ENCODE measurements at places on chromosomes 4 and X.

- no peak for DNase-seq
Measured at GRCh38 chrX:10612215-10612614, 8.2 kb downstream of the MID1 start.

- DNase-seq: no peak
Measured at GRCh38 chr4:119314356-119314755, 7.6 kb downstream of the FABP2 start.

DNA sequence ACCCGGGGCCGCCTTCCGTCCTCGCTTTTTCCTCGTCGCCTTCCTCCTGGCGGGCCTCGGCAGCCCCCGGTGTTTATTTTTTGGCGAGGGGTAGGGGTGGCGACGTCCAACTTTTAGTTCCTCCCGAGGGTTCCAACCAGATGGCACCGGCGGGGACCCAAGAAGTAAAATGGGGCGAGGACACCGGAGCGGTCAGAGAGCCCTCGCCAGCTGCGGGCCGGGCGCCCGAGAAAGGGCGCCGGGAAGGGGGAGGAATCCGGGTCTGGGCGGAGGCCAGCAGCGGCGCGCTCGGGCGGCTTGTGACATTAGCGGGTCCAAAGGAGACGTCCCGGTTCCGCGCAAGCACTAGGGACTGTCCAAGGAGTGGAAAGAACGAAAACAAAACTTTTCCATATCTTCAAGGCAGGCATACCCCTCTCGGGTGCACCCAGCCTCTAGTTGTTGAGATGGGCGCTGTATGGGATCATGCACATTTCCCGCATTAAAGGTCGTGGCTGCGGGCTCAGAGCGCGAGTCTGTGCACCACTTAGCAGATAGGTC lies 691 bp upstream of the USP46 start:
- DNase-seq: no peak

GRCh38 chrX:68914479-68914946 lies 85.7 kb downstream of the EFNB1 start:
- DNase-seq: no peak

GRCh38 chr4:107497054-107497453 lies 223.0 kb downstream of the PAPSS1 start:
- DNase-seq: no peak

DNA sequence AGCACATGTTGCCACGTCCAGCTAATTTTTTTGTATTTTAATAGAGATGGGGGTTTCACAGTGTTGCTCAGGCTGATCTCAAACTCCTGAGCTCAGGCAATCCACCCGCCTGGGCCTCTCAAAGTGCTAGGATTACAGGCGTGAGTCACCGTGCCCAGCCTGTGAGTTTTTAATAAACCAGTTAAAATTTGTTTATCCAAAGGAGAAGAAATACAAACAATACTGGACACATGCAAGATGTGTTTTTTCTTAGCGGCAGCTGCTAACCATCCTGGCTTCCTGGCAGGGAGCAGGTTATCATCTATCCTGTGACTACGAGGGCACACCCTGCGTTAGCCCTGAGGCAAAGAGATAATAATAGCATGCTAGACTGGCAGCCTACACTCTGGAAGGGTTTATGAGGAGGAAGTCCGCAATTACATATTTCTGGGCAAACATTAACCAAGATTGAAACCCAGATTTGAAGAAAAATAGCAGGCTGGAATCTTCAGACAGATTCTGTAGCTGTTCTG lies 191.4 kb downstream of the SPRY1 start:
- no peak for DNase-seq

GRCh38 chr4:81454499-81454898 lies 17.2 kb downstream of the RASGEF1B start:
- DNase-seq: no peak

- DNase-seq: no peak
Measured at GRCh38 chr4:153766758-153767157, 6.9 kb upstream of the RNF175 start.

GRCh38 chr4:183438458-183439113 lies 5.8 kb upstream of the CDKN2AIP start:
- no peak for DNase-seq

DNA sequence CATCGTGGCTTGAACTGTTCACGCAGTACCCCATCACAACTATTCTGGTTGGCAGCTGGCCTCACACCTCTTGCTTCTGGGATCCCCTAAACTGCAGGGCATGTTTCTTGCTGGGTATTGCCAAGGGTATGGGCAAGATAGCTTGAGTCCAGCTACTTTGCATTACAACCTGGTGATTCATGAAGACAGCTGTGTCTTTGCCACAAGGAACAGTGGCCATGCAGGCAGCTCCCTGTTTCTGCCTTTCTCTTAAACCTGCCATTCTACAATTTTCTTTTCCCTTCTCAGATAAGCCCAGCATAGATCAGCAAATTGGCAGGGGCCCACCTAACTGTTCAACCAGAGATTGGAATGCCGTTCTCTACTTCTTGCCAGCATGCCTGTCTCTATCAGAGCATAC lies 42.8 kb downstream of the TENM3 start:
- DNase-seq: no peak

DNA sequence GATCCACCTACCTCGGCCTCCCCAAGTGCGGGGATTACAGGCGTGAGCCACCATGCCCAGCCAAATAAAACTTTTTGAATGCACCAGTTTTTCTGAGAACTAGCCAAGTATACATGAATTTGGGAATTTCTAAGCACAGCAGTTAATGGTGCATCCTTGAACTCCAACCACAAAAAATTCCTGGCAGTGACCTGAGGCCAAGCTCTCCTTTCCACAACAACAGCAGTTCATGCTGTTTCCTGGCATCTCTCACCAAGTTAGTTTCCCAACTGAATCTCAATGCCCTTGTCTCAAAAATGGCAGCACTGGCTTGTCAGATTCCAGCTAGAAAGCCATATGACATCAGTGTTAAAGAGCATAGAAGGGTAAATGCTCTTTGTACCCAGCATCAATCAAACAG lies 15.9 kb upstream of the XKRX start:
- no peak for DNase-seq

DNA sequence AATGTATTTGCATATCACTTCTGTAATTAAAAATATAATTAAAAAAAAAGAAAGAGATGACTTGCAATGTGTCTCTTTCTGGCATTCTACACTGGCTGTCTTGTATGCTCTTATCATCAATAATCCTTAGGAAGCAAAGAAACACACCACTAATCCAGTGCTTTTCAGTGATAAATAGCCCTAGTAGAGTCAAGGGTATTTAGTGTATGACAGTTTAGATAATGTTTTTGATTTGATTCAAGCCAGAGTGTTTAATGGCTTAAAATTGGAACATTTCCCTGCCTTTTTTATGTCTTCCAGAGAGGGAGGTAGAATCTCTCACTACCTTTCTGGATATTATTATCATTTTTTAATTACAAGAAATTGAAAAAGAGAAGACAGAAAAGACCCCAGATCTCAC lies 48.6 kb upstream of the CXCL8 start:
- DNase-seq: no peak

- DNase-seq: no peak
Measured at GRCh38 chrX:48532161-48532560, 7.4 kb upstream of the TBC1D25 start.

GRCh38 chr4:176981551-176981950 lies 188.8 kb upstream of the VEGFC start:
- no peak for DNase-seq

GRCh38 chrX:119919835-119920585 lies 23.5 kb downstream of the NKAP start:
- no peak for DNase-seq

- no peak for DNase-seq
Measured at GRCh38 chr4:31130930-31131329, 410.8 kb downstream of the PCDH7 start.

GRCh38 chr4:94480362-94480951 lies 28.7 kb downstream of the PDLIM5 start:
- DNase-seq: no peak

- no peak for DNase-seq
Measured at GRCh38 chr4:21768349-21769310, 179.9 kb downstream of the KCNIP4 start.

DNA sequence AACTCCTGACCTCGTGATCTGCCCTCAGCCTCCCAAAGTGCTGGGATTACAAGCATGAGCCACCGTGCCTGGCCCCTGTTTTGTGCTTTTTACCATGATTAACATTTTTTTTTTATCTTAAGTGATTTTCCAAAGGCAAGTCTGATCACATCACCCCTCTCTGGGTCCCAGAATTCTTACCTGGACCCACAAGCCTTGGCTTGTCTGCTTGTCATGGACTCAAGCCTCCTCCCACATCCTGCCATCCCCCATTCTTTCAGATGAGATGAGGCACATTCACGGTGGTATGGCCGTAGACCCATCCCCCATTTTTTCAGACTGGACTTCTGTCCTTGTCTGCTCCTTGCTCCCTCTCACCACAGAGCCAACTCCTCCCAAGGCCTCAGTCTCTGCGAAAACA lies 55.3 kb downstream of the APLN start:
- DNase-seq: no peak

DNA sequence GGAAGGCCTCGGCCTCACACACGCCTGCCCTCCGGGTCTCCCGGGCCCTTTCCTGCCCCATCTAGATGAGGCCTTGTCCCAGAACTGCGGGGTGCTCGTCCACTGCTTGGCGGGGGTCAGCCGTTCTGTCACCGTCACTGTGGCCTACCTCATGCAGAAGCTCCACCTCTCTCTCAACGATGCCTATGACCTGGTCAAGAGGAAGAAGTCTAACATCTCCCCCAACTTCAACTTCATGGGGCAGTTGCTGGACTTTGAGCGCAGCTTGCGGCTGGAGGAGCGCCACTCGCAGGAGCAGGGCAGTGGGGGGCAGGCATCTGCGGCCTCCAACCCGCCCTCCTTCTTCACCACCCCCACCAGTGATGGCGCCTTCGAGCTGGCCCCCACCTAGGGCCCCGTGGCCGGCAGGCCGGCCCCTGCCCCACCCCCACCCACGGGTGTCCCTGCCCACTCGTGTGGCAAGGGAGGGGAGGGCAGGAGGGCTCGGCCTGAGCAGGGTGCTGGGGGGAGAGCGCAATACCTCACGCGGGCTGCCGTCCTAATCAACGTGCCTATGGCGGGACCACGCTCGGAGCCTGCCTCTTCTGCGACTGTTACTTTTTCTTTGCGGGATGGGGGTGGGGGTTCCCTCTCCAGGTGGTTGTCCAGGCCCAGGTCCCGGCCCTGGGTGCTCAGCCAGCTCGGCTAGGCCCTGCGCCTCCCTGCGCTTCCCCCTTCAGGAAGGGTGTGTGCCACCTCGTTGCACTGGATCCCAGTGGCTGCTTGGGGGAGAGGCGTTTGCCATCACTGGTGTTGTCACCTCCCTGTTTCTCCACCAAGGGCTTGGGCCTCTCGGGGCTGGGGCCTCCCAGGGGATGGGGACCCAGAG lies 3.1 kb downstream of the DUSP9 start:
- no peak for DNase-seq

- no peak for DNase-seq
Measured at GRCh38 chrX:22686138-22686541, 313.6 kb upstream of the DDX53 start.

- DNase-seq: no peak
Measured at GRCh38 chrX:118212817-118213183, 96.2 kb upstream of the KLHL13 start.

DNA sequence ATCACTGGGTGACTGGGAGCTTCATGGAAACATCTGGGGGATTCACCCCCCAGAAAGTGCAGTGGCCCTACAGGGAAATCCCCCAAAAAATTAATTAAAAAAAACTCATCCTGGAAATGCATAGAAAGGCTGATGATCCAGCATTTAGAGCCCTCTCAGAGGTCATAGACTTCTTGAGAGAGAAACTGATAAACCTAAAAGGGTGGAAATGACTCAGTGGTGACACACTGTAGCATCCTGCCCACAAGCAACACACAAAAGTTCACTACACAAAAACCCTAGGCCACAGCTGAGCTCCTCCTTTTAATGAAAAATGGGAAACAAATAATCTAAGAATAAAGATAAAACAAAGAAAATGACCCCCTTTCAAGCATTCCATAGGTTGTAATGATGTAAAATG lies 911.5 kb downstream of the GLUD2 start:
- DNase-seq: no peak

- no peak for DNase-seq
Measured at GRCh38 chr4:14650127-14650526, 352.2 kb upstream of the CPEB2 start.

DNA sequence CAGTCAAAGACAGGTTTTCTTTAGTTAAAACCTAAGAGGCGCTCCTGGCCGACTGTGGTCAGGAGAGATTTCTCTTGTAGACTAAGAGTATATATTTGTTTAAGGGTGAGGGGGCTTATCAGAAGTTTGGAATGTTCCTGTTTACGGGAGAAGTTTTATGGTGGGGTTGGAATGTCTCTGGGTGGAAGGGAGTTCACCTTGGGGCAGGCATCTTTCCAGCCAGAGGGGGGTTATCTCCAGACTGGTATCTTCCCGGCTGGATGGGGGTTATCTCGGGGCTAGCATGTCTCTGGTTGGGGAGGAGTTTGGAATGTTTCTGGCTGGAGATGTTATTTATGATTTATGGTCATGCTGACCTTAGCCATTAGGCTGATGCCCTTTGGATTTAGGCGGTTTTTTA lies 116.0 kb downstream of the COX7B2 start:
- DNase-seq: no peak

- DNase-seq: no peak
Measured at GRCh38 chr4:170106900-170107299, 17.1 kb upstream of the AADAT start.

DNA sequence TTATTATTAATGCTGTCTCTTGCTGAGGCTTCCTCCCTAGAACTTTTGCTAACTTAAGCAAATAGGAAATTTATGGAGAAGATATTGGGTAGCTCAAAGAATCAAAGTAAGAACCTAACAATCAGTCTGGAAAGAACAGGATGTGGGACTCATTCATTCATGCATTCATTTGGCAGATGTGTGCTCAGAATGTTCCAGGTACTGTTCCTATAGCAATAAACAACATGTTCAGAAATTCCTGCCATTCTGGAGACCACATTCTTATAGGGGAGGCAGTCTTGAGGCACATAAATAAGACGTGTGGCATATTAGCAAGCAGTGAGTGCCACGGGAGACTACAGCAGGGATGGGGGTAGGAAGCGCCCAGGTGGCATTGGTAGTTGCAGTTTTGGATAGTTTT lies 5.0 kb downstream of the GRK4 start:
- DNase-seq: no peak

DNA sequence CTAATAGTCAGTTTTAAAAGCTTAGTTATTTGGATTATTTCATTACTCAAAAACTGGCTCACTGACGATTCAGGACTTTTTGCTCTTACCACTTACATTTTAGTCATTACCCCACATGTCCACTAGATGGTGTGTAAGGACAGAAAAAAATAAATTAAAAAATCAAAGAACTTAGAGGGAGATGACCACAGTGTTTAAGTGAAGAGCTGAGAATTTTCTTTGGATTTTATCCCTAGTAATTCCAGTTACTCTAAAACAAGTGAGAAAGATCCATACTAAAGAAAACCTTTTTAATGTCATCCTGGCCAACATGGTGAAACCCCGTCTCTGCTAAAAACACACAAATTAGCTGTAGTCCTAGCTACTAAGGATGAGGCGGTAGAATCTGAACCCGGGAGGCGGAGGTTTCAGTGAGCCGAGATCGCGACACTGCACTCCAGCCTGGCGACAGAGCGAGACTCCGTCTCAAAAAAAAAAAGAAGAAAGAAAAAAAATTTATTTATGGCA lies 26.4 kb upstream of the TMPRSS11B start:
- DNase-seq: no peak

GRCh38 chr4:52704661-52705060 lies 45.6 kb upstream of the USP46 start:
- DNase-seq: no peak

GRCh38 chrX:106932492-106932923 lies 12.3 kb downstream of the CLDN2 start:
- DNase-seq: no peak
